ENCODE measurements at places on chromosomes 7 and 10.

DNA sequence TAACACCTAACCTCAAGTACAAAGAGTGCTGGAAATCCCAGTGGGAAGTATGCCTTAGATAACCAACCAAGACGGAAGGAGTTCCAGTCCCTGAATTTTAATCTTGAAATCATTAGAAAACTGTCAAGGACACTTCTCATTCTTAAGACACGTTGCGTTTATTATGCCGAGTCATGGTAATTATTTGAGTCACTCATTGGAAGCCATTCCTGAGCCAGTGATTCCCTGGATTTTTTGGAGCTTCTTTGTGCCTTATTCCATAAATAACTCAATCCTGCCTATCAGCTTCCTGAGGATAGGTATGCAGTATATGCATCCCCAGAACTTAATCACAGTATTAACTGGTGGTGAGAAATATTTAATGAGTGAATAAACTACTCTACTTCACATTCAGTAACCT is 77.4 kb downstream of the PPP1R17 start:
- no peak for DNase-seq
- no peak overlapping the region for H3K27ac ChIP-seq
- no peaks in the 10 kb centered on the region for H3K4me1 ChIP-seq
- H3K36me3 ChIP-seq = no peaks in the 10 kb centered on the region

- no peaks in the 10 kb centered on the region for H3K27me3 ChIP-seq
- no peak overlapping the region for H3K4me3 ChIP-seq
- DNase-seq = no peak
- H3K27ac ChIP-seq = peak overlapping the region; percentile 9
- H3K36me3 ChIP-seq = no peaks in the 10 kb centered on the region
These were observed 25.0 kb downstream of the RGS10 start for GRCh38 chr10:119517235-119518141.

DNA sequence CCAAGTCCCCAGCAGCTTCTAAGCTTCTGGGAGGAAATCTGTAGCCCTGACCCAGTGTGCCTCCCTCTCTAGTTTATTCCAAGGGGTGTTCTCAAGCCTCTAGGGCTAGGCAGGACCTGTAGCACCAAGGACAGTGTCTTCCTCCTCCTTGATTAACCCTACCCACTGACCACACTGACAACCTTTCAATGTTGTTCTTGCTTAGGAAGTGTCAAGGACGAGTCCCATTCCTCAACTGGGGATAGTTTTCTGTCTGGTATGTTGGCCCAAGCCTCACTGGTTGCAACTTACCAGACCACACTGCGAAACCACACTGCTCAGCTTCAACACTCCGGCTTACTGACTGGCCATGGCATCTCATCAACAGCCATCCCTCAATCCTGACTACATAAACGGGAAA is 100.0 kb downstream of the RNF216 start:
- no peaks in the 10 kb centered on the region for H3K4me1 ChIP-seq
- H3K27me3 ChIP-seq = no peaks in the 10 kb centered on the region
- no peak overlapping the region for H3K4me3 ChIP-seq

DNA sequence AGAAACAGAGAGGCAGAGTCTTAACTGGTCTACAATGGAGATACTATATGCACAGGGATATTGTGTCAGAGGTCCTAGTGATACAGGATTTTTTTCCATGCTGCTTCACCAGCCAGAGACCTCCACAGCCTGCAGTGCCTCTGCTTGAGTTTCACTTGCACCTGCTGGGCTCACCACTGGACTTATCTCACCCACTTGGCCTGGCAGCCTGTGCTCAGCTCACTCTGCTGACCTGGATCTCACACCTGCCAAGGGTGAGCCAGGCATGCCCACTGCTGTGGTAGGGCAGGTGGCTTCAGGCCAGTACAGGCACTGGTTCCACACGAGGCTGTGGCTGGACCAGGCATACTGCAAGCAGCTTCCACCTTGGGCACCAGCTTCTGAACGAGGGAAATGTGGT is 36.6 kb downstream of the PNLIPRP3 start:
- no peak overlapping the region for H3K27ac ChIP-seq
- no peak for DNase-seq
- H3K4me1 ChIP-seq = no peaks in the 10 kb centered on the region

DNA sequence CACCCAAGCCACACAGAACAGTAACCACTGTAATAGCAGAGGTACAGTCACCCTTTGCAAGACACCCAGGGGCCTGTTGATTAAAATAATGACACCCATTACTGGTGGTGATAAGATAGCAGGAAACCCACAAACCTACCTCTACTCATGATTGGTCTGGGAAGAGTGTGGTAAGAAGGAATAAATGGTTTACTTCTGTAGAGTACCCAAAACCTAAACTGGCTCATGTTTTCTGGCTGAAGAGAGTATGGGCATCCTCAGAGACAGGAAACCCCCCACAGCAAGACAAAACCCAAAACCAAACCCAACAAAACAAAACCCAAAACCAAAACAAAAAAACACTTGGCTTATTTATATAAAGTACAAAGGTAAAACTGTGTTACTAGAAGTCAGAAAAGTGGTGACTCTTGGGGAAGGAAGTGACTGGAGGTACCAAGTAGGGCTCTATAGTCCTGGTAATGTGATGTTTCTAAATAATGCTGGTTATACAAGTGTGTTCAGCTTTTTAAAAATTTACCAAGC is 15.5 kb upstream of the DNAJB12 start:
- no peak overlapping the region for H3K27ac ChIP-seq
- no peaks in the 10 kb centered on the region for H3K27me3 ChIP-seq
- no peak for DNase-seq
- H3K36me3 ChIP-seq = peaks cover 53% of the 10 kb centered on the region
- no peak overlapping the region for H3K4me3 ChIP-seq
- no peaks in the 10 kb centered on the region for H3K4me1 ChIP-seq

DNA sequence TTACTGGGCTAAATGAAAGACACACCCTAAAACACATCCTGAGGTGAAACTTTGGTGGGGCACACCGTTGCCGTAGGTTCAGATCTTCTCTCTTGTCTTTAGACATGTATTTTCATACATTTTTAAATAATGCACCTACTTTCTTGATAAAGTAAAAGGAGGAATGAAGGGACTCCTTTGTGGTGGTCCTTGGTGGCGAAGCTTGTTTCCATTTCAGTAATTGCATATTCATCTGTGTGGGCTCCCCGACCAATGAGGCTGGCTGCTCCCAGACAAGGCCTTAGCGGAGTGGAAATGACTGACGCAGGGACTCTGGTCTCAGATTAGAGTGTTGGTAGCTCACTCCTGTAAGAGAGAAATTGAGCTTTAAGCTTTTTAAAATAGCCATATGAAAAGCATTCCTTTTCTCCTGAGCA is 815 bp downstream of the CCSER2 start:
- peak overlapping the region; percentile 84 for H3K27ac ChIP-seq
- H3K4me1 ChIP-seq = peaks cover 39% of the 10 kb centered on the region
- DNase-seq = no peak
- no peaks in the 10 kb centered on the region for H3K27me3 ChIP-seq
- H3K4me3 ChIP-seq = peak overlapping the region; percentile 98

DNA sequence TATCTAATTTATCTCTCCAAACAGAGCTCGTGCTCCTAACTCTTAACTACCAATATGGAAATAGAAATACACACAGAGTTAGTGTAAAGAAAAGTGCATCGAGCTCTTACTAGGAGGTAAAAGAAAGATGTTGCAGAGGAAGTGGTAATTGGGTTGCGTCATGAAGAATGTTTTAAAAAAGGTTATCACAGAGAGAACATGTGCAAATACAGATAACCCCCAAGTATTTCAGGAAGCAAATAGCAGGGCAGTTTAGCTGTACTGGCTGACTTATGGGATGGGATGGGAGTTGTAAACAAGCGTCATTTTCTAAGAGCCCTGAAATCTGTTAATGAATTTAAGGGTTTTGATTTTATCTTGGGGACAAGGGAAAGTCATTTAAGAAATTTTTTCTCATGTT is 153.9 kb downstream of the AGMO start:
- no peaks in the 10 kb centered on the region for H3K4me1 ChIP-seq
- no peaks in the 10 kb centered on the region for H3K27me3 ChIP-seq
- DNase-seq = no peak
- no peak overlapping the region for H3K4me3 ChIP-seq

DNA sequence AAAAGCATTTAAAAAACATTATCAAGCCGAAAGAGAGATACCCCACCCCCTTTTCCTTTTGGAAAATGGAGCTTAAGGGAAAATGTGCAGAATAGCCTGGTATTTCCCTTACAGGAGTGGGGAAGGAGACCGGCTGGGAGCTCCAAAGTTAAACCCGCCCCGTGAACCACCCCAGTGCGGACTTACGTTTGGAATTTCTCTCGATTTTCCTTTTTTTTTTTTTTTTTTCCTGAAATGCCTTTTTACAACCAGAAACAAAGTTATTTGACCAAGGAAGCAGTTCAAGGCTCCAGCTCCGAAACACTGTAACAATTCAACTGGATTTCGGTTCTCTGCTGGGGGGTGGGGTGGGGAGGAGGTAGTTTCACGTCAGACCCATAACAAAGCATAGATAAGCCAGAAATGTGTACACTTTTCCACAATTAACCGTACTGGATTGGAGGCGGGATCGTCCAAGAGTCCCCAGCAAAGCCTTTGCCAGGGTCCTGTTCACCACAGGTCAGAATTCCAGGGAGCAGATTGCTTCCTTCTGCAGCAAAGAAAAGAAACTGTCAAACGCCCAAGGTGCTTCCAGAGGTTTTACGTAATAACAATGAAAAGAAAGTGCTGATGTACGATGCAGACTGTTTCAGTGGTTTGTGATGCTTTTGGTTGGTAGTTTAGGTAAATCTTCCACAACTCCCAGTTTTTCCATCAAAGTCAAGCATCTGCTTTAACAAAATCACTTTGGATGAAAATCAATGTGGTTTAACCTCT is 6.7 kb downstream of the SKIDA1 start:
- H3K27me3 ChIP-seq = no peaks in the 10 kb centered on the region
- H3K4me1 ChIP-seq = peaks cover 21% of the 10 kb centered on the region
- peak overlapping the region; percentile 97 for H3K27ac ChIP-seq

DNA sequence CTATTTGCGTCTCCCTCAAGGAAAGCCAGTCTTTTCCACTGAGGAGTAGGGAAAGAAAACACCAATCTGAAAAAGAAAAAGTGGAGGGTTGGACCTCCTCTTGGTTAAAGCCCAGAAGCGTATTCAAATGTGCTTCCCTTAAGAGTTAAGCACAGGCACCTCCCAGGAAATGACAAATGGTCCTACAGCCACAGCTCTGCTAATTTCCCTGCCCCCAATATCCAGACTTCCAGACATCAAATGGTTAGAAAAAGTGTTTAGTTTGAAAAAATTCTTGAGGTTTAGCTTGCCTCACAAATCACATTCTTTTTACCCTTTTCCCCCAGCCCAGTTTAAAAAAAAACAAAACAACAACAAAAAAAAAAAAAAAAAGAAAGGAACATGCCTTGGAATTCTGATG is 19.0 kb upstream of the COL1A2 start:
- H3K36me3 ChIP-seq = no peaks in the 10 kb centered on the region
- peak overlapping the region; percentile 89 for H3K27ac ChIP-seq
- no peaks in the 10 kb centered on the region for H3K4me1 ChIP-seq
- no peak for DNase-seq

- no peaks in the 10 kb centered on the region for H3K27me3 ChIP-seq
- H3K4me3 ChIP-seq = no peak overlapping the region
- peak overlapping the region; percentile 1 for H3K27ac ChIP-seq
- no peaks in the 10 kb centered on the region for H3K36me3 ChIP-seq
- DNase-seq = no peak
- peaks cover 43% of the 10 kb centered on the region for H3K4me1 ChIP-seq
These were observed 9.7 kb downstream of the MDFIC start for GRCh38 chr7:114931656-114932011.

GRCh38 chr10:83469728-83470331 is 669.5 kb upstream of the GHITM start:
- no peaks in the 10 kb centered on the region for H3K4me1 ChIP-seq
- H3K27me3 ChIP-seq = no peaks in the 10 kb centered on the region
- no peaks in the 10 kb centered on the region for H3K36me3 ChIP-seq
- H3K27ac ChIP-seq = no peak overlapping the region
- DNase-seq = no peak
- no peak overlapping the region for H3K4me3 ChIP-seq

DNA sequence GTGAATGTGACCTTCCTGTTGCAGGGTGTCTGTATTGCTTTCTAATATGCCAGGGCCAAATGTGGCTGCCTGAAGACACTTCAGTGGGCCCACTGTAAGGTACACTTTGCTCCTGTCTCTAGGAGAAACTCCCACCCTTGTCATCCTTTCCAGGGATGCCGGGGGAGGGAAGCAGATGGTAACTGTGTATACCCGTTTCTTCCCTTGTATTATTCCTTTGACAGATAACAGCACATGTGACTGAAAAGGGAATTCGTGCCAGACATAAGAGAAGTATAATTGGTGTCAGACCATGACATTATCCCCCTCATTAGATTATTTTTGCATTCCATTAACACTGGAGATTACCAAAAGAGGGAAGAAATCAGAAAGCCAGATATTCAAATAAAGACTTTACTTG is 317.7 kb downstream of the CAMK1D start:
- H3K36me3 ChIP-seq = no peaks in the 10 kb centered on the region
- no peak for DNase-seq
- H3K4me1 ChIP-seq = no peaks in the 10 kb centered on the region
- H3K27ac ChIP-seq = no peak overlapping the region
- no peak overlapping the region for H3K4me3 ChIP-seq

- no peak overlapping the region for H3K4me3 ChIP-seq
- H3K36me3 ChIP-seq = no peaks in the 10 kb centered on the region
- no peak for DNase-seq
These were observed 5.7 kb downstream of the OSBPL3 start for GRCh38 chr7:24974026-24974832.

DNA sequence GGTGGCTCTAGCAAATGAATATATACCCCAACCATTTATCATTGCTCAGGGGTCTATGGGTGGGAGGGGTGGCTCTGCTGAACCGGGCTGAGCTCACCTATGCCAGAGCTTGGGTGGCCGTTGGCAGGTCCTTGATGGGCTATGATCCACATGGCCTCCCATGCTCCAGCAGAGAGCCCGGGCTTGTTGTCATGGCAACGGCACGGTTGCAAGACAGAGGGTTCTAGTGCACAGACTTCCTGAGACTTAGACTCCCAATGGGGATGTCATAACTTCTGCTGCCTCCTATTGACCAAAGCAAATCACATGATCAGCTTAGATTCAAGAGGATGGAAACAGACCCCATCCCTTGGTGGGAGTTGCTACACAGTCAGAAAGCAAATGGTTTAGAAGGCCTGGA is 36.4 kb upstream of the CARD11 start:
- H3K36me3 ChIP-seq = no peaks in the 10 kb centered on the region
- DNase-seq = no peak
- H3K4me1 ChIP-seq = no peaks in the 10 kb centered on the region
- no peak overlapping the region for H3K27ac ChIP-seq
- H3K27me3 ChIP-seq = no peaks in the 10 kb centered on the region

DNA sequence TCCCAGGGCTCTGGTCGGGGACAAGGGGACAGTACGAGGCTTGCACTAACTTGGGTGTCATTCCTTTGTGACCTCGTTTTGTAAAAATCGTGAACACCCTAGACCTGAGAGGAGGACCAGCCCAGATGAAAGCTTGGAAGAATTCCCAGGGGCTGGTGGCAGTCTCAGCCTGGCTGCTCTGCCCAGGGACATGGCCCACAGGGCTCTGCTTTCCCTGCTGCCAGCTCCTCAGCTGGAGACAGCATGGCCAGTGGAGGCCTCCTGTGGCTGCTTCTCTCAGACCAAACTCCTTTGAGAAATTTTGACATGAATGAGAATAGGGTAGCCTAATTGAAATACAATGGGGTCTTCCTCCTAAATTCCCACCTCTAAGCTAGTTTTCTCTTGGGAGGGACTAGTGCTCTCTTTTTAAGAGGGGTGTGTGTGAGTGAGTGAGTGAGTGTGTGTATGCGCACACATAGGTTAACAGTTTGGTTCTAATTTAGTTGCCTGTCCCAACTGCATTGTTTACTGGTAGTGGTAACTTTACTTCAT is 140.3 kb upstream of the EFCAB10 start:
- no peaks in the 10 kb centered on the region for H3K36me3 ChIP-seq
- no peak overlapping the region for H3K27ac ChIP-seq
- no peak for DNase-seq
- no peak overlapping the region for H3K4me3 ChIP-seq
- no peaks in the 10 kb centered on the region for H3K4me1 ChIP-seq
